Activated CD8-positive, alpha-beta memory T cell treated with anti-CD3 and anti-CD28 coated beads, Interleukin-2, amount 10 ng/mL, durations not matched to agents 7 days and 5 days (primary cell): ENCODE measurements at places on chromosomes 1 and 21. TPM values are rescaled to one million over a fixed set of nuclear protein-coding genes. Genes with fewer than 3 reads are reported as not detected.

HCN3 gene
- 6.1 TPM for total RNA-seq

HES3 gene
- not detected for total RNA-seq

F3 gene
- total RNA-seq: not detected

GRCh38 chr1:206947255-206947654 is 989 bp upstream of the PIGR start:
- no peak for DNase-seq

DNA sequence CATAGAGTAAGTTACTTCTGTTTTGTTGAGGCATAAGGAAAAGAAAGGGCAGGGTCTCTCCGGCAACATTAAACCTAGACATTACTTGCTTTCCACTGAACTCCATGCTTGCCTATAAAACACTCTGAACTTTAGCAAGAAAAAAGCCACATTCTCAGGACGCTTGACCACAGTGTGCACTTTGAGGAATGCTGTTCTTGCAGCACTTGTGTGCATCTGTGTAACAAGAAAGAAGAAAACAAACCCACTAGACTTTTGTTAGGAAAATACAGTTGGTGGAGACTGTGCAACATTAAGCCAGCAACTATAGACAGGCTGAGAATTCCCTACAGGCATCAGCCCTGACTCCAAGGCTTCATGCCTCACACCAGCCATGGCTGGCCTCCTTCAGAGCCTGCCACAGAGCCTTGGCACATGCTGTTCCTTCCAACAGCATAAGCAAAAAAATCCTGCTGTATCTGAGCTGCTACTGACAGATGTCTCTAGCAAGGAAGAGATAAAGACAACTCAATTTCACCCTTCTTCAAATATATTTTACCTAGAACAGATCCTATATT is 5.8 kb downstream of the PDZK1 start:
- DNase-seq: no peak

DNA sequence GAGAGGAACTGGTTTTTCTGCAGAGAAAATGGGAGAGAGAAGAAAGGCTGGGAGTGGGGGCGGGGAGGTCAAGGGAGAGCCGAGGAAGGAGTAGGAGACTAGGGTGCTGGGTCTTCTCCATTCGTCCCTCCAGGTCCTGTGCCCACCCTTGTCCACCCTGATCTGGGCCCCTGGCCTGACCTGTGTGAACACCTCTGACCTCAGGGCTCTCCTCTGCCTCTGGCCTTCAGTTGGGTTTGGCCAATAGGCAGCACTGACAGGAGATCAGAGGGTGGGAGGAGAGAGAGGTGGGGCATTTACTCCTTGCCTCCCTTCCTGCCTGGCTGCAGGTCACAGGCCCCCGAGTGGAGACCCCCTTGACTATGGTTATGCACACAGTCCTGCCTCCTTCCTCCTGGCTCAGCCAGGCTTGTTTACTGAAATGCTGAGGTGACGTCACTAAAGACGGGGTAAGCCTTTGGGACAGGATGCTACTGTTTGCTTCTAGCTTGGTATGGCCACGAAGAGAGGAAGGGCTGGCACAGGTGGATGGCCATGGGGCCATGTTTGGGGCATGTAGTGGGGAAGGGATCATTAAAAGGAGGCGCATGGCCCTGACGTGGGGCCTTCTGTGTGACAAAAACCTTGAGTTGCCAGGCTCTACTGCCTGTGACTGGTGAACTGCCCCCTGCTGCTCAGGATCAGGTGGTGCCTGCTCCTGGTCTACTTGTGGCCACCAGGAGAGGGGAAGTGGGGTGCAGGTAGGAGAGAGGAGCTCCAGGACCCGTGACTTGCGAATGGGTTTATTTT is 248.7 kb upstream of the CSF3R start:
- no peak for DNase-seq
